ENCODE measurements at places on chromosomes 16 and 17. TPM values are rescaled to one million over a fixed set of nuclear protein-coding genes. Genes with fewer than 3 reads are reported as not detected.

Gene PIGQ
- total RNA-seq, result 47.4 TPM

Gene LRRC37A
- total RNA-seq, result 1.8 TPM

Gene CENPV
- total RNA-seq, result 22.4 TPM

Gene SEZ6L2
- 3.2 TPM for total RNA-seq

Gene MPP3
- total RNA-seq, result 18.7 TPM

Gene ADCY9
- total RNA-seq, result 14.2 TPM

Gene CDR2L
- 3.4 TPM for total RNA-seq

Gene FDXR
- total RNA-seq, result 29.7 TPM

Gene INPP5K
- total RNA-seq, result 25.5 TPM

Gene PRAC2
- total RNA-seq, result not detected

Gene ATP1B2
- total RNA-seq, result not detected

Gene MIS12
- 32.8 TPM for total RNA-seq

Gene OR1A1
- not detected for total RNA-seq

Gene GUCY2D
- not detected for total RNA-seq

Gene KRTAP4-3
- not detected for total RNA-seq

Gene TP53TG3B
- total RNA-seq, result not detected

Gene GPS1
- 100 TPM for total RNA-seq

Gene OR1D5
- total RNA-seq, result not detected

Gene UBE2G1
- 78.5 TPM for total RNA-seq

Gene UNC45B
- total RNA-seq, result not detected

Gene CDT1
- total RNA-seq, result 16.6 TPM

Gene FBXW10
- 0.23 TPM for total RNA-seq

Gene GPR142
- not detected for total RNA-seq

Gene TNFRSF17
- total RNA-seq, result not detected

Gene BMERB1
- total RNA-seq, result 4.3 TPM

Gene TEKT1
- not detected for total RNA-seq

Gene MEOX1
- total RNA-seq, result not detected

Gene RASD1
- total RNA-seq, result 0.21 TPM

Gene TMEM220
- total RNA-seq, result 0.96 TPM

Gene FNDC8
- not detected for total RNA-seq

Gene CYBA
- 0.54 TPM for total RNA-seq

Gene ADAP2
- 2.2 TPM for total RNA-seq

Gene CCL18
- not detected for total RNA-seq

Gene MT1H
- not detected for total RNA-seq

Gene IL17C
- not detected for total RNA-seq

Gene TP53TG3
- not detected for total RNA-seq

Gene RAB26
- 1.0 TPM for total RNA-seq

Gene ABCC1
- 95.3 TPM for total RNA-seq

Gene OR3A3
- total RNA-seq, result not detected

All from MCF 10A (cell line).